AG08396 (cell line): ENCODE measurements at places on chromosomes 2 and 18.

- no peak for DNase-seq
Observed at GRCh38 chr2:68968221-68968620, 6.2 kb upstream of the GKN1 start.

- DNase-seq, result no peak
Observed at GRCh38 chr2:187150670-187151069, 297.4 kb downstream of the CALCRL start.

DNA sequence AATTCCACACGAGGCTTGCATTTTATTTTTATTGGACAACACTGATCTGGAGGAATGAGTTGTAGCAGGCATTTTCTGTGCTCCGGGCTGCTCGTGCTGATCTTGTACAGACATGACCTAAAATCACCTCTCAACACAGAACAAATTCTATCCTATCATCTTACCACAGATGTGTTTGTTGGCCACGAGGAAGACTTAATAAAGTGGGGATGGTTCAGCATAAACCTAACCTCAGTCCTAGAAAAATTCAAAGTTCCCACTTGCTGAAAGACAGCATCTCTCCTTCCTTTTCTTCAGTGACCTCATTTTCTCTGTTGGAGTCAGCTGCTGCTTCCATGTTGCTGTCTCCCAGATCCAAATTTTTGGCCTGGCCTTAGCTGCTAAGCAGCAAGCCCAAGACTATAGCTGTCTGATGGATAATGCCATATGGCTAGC is 45.3 kb downstream of the RBKS start:
- no peak for DNase-seq

GRCh38 chr18:59725142-59725541 is 27.9 kb upstream of the CCBE1 start:
- DNase-seq, result no peak

- DNase-seq, result peak; percentile 18
Observed at GRCh38 chr2:222320436-222321395, 21.9 kb upstream of the PAX3 start.

DNA sequence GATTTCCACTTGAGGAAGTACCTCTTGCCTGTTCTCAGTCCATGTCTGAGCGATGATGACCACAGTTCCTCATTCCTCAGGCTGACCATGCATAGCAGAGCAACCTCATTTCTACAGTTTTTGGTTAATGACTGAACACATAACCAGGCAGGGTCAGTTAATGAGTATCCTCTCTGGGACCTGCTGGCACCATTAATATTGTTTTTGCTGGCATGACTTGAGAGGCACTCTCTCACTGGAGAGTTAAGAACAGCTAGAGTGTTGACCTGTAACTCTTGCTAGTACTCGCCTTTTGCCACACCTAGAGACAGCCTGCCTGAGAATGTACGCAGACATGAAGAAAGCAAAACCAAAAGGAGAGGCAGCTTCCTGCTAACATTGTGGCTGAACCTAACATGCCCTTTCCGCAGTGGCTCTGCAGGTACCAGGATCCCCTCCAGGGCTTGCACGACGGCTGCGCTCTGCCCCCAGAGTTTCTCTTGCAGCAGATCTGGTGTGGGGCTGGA is 23.9 kb downstream of the PECR start:
- DNase-seq, result peak; percentile 61

DNA sequence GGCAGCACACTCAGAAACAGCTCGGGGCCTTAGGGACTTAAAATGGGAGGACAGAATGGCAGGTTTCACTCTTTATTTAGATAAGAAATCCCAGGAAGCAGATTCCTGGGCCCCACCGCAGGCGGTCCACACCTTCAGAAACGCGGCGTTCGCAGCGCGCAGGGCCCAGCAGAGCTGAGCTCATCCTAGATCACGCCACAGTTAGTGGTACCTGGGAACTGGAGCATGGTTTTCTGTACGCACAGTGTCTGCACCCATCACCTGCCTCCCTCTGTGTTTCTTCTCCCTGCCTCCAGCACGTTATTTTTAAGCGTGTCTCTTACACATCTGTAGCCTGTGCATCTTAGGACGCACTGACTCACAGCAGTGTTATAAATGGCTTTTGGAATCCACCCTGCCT is 242.1 kb downstream of the ALPK2 start:
- DNase-seq, result no peak

GRCh38 chr18:56637711-56638231 is 621 bp downstream of the TXNL1 start:
- DNase-seq, result no peak
